Activated CD4-positive, alpha-beta memory T cell treated with anti-CD3 and anti-CD28 coated beads for 36 hours (primary cell): ENCODE measurements at places on chromosomes 7 and 10. TPM values are rescaled to one million over a fixed set of nuclear protein-coding genes. Genes with fewer than 3 reads are reported as not detected.

PDE1C gene
- not detected for total RNA-seq

SFTPD gene
- 0.33 TPM for total RNA-seq

MOSPD3 gene
- total RNA-seq = 14.0 TPM

ZNF488 gene
- total RNA-seq = 0.27 TPM

GRCh38 chr7:95874541-95875265, 102.3 kb downstream of the DYNC1I1 start:
- no peaks in the 10 kb centered on the region for H3K4me1 ChIP-seq
- peaks cover 9% of the 10 kb centered on the region for H3K27me3 ChIP-seq
- no peak overlapping the region for H3K4me3 ChIP-seq
- no peak overlapping the region for H3K27ac ChIP-seq
- DNase-seq = no peak

DNA sequence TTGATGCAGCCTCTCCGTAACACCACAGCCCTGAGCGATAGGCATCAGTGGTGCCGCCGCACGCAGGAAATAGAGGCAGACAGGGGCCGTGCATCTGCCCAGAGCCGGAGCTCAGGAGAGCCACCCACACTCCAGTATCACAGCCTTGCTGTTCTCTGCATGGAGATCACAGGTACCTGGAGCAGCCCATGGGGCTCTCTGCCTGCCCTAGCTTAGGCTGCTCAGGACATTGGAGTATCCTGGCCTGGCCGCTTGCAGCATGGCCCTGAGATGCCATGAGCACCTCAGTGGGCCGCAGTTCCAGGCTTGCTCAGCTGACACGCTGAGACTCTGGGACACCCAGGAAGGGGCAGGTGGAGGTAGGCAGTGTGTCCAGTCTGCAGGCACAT, 47.0 kb downstream of the ELFN1 start:
- DNase-seq = no peak
- H3K27ac ChIP-seq = no peak overlapping the region
- H3K27me3 ChIP-seq = peaks cover 4% of the 10 kb centered on the region
- H3K36me3 ChIP-seq = no peaks in the 10 kb centered on the region

GRCh38 chr10:341081-341740, 206.0 kb downstream of the ZMYND11 start:
- H3K36me3 ChIP-seq = no peaks in the 10 kb centered on the region
- DNase-seq = no peak
- no peak overlapping the region for H3K27ac ChIP-seq
- H3K4me1 ChIP-seq = no peaks in the 10 kb centered on the region
- H3K4me3 ChIP-seq = no peak overlapping the region

DNA sequence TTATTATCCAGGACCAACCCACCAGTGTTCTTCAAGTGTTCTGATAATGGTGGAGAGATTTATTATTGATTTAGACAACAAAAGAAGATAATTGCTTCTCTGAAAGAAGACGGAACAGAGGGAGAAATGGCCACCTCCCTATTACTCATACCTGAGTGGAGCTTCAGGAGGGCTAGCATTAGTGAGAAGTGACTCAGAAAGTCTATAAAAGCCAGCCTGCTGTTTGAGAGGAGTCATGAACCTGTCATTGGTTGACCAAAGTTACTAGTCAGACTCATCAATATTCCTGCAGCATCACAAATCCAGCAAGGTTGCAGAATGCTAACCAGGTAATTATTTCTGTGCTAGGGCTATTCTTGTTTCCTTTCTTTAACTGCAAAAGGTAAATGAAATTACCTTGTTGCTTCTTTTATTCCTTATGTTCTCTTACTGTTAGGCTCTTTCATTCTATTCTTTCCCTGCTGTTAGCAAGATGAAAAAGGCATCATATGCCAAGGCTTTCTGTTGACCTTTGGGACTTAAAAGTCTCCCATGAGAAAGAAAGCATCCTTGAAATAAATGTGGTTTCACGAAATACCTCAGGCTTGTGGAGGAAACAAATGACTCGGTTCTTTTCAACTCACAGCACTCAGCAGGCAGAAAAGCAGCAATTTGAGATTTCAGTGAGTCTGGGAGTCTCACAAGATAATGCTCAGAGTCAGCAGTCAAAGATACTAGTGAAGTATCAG, 256.4 kb upstream of the PHYHIPL start:
- DNase-seq = no peak
- no peaks in the 10 kb centered on the region for H3K4me1 ChIP-seq
- no peak overlapping the region for H3K27ac ChIP-seq
- H3K36me3 ChIP-seq = no peaks in the 10 kb centered on the region

DNA sequence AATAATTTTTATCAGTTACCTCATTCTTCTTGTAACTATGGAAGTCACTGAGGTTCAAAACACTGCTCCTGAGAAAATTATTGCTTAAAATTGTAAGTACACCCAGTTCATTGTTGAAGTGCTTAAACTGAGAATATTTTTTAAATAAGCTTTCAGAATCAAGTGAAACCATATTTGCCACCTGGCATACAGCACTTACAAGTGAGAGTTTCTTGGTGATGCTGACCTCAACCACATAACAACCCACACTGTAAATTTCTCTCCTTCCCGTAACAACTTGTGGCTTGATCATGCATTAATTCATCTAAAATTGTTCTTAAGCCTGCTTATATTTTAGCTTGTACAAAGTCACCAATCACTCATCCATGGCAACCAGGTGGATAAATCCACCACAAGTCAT, 34.0 kb downstream of the IMMP2L start:
- H3K4me3 ChIP-seq = no peak overlapping the region
- H3K4me1 ChIP-seq = peaks cover 11% of the 10 kb centered on the region
- no peak overlapping the region for H3K27ac ChIP-seq
- DNase-seq = no peak
- H3K36me3 ChIP-seq = peaks cover 9% of the 10 kb centered on the region
- H3K27me3 ChIP-seq = no peaks in the 10 kb centered on the region

GRCh38 chr10:114151486-114151885, 22.5 kb downstream of the CCDC186 start:
- H3K36me3 ChIP-seq = peaks cover 39% of the 10 kb centered on the region
- H3K4me3 ChIP-seq = no peak overlapping the region
- peaks cover 4% of the 10 kb centered on the region for H3K4me1 ChIP-seq

DPY19L1 gene
- 20.3 TPM for total RNA-seq

DNA sequence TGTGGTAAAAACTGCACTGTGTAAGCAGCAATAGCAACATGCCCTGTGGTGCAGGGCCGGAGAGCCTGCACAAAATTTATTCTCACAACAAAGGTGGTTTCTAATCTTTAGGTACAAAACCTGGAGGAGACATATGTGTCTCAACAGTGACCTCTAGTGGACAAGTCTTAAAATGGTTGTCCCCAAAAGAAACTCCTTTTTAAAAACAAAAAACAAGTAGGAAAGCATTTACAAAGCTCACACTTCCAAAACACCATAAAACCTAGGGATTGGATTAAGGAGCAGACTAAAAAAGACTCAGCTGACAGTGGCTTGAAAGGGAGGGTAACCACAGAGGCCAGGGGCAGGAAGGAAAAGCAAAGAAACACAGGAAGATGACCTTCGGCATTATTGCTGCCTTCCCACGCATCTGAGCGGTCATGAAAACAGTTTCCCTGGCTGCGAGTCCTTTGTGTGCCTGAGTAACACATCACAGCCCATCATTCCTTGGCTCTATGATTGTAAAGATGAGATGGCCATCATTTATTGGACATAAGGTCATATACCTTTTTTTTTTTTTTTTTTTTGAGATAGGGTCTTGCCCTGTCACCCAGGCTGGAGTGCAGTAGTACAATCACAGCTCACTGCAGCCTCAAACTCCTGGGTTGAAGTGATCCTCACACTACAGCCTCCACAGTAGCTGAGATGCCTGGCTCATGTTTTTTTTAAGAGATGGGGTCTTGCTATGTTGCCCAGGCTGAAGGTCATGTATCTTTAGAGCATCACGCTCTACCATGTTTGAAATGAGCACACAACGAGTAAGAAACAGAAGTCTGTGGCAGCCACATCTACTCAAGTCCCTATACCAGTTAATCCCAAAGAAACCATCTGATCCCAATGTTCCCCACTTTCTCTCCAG, 39.5 kb downstream of the RSU1 start:
- DNase-seq = no peak
- H3K4me1 ChIP-seq = peaks cover 30% of the 10 kb centered on the region
- no peak overlapping the region for H3K4me3 ChIP-seq
- H3K27ac ChIP-seq = peak overlapping the region; percentile 40
- no peaks in the 10 kb centered on the region for H3K27me3 ChIP-seq

DNA sequence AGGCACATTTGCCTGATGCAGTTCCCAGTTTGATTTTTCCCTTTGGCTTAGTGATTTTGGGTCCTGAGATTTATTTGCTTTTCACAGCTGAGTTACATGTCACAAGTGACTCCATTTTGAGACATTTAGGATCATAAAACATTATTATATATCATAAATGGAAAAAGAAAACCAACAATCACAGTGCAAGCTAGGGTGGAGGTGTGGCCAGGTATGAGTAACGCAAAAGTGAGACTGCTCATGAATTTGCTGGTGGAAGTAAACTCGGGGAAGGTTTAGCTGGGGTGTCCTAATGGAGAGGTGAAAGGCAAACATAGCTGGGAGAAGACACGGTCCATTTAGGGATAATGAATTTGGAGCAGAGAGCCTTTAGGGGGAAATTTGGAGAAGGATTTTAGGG, 21.7 kb upstream of the UCN3 start:
- no peak for DNase-seq
- H3K4me1 ChIP-seq = peaks cover 5% of the 10 kb centered on the region
- no peak overlapping the region for H3K4me3 ChIP-seq
- H3K36me3 ChIP-seq = no peaks in the 10 kb centered on the region

DNA sequence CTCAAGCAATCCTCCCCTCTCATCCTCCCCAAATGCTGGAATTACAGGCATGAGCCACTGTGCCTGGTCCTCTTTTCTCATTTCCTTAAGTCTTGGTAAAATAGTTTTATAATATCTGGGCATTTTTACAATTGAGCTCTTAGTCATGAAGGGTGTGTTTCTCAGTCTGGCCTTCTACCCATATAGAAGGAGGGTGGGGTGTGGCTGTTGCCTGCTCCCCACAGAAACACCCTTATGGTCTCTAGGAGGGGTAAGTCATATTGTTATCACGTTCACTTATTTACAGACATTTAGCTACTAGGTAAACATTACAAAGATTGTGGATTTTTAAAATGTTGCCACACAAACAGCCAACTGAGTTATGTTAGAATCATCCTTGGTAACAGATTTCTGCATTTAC, 6.7 kb upstream of the OTUD1 start:
- H3K27ac ChIP-seq = no peak overlapping the region
- no peaks in the 10 kb centered on the region for H3K4me1 ChIP-seq
- H3K36me3 ChIP-seq = no peaks in the 10 kb centered on the region
- H3K4me3 ChIP-seq = no peak overlapping the region
- no peaks in the 10 kb centered on the region for H3K27me3 ChIP-seq

DNA sequence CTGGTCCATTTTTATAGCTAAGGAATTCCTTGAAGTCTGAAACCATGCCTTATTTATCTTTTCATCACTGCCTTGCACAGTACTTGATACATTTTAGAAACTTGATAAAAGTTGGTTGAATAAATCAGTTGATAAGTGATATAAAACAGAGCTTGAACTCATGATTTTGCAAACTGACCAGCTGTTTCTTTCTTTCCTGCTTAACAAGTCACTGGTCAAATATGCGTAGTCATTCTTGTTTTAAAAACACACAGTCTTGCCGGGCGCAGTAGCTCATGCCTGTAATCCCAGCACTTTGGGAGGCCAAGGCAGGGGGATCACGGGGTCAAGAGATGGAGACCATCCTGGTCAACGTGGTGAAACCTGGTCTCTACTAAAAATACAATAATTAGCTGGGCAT, 6.3 kb downstream of the TPST1 start:
- peaks cover 15% of the 10 kb centered on the region for H3K4me1 ChIP-seq
- no peak overlapping the region for H3K4me3 ChIP-seq
- H3K27me3 ChIP-seq = peaks cover 15% of the 10 kb centered on the region

DNA sequence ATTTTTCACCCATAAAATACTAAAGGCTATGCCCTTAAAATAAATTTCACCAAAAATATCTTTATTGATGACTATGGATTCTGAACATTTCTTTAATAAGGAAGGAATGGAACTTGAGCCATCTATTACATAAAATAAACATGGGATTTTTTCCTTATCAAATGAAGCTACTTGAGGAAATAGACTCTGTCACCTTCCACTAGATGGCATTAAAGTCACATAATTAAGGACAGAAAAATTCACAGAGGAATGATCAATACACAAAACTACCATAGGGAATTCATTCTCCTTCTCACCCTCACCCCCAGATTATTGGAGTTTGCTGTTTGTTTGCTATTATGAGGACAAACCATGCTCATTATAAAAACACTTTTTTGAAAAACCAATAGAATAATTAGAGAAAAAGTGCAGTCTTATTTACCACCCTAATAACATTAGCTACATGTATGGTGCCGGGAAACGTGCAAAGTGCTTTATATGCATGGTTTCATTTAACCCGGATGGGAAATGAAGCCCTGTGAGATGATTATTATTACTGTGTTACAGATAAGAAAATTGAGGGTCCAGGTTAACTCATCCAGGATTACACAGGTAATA, 21.1 kb upstream of the FOXI2 start:
- H3K4me1 ChIP-seq = no peaks in the 10 kb centered on the region
- no peak for DNase-seq
- no peaks in the 10 kb centered on the region for H3K36me3 ChIP-seq
- peaks cover 2% of the 10 kb centered on the region for H3K27me3 ChIP-seq

- H3K4me1 ChIP-seq = peaks cover 55% of the 10 kb centered on the region
- DNase-seq = peak; percentile 69
- H3K36me3 ChIP-seq = no peaks in the 10 kb centered on the region
- H3K27ac ChIP-seq = peak overlapping the region; percentile 39
- H3K27me3 ChIP-seq = peaks cover 11% of the 10 kb centered on the region
Observed at GRCh38 chr7:139775829-139776266, 1.9 kb downstream of the HIPK2 start.

DNA sequence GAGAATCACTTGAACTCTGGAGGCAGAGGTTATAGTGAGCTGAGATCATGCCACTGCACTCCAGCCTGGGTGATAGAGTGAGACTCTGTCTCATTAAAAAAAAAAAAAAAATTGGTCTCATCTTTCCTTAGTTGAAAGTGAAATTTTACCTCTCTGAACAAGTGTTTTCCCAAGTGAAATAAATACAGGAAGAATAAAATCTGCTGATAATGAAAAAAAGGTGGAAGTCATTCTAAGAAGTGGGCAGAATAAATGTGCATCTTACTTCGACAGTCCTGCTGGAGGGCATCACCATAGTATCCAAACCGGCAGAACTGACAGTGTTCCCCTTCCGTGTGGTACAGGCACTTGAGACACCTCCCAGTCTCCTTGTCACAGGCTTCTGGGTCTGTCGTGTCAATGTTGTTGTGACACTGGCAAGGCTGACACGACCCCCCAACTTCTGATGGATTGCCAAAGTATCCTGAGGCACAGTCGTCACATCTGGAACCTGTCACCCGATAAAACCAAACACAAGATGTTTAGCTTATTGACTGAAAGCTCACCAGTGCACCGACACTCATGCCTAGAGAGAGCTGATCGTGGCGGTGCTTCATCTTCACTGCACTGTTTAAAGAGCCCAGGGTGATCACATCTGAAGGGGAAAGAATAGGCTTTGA, 49.6 kb downstream of the LAMB1 start:
- H3K4me1 ChIP-seq = no peaks in the 10 kb centered on the region
- no peak for DNase-seq
- H3K27ac ChIP-seq = no peak overlapping the region
- no peaks in the 10 kb centered on the region for H3K36me3 ChIP-seq
- H3K4me3 ChIP-seq = no peak overlapping the region

GRCh38 chr10:49300140-49300974, 1.4 kb downstream of the C10orf71 start:
- no peaks in the 10 kb centered on the region for H3K4me1 ChIP-seq
- DNase-seq = no peak
- H3K36me3 ChIP-seq = no peaks in the 10 kb centered on the region
- H3K27me3 ChIP-seq = no peaks in the 10 kb centered on the region

OPN4 gene
- not detected for total RNA-seq

PRKG1 gene
- not detected for total RNA-seq

GRCh38 chr7:47743965-47744591, 162.2 kb upstream of the TNS3 start:
- no peak for DNase-seq
- H3K4me3 ChIP-seq = no peak overlapping the region
- no peaks in the 10 kb centered on the region for H3K4me1 ChIP-seq
- H3K36me3 ChIP-seq = no peaks in the 10 kb centered on the region
- no peak overlapping the region for H3K27ac ChIP-seq
- peaks cover under 1% of the 10 kb centered on the region for H3K27me3 ChIP-seq
